ENCODE measurements at places on chromosomes 6 and 20.

DNA sequence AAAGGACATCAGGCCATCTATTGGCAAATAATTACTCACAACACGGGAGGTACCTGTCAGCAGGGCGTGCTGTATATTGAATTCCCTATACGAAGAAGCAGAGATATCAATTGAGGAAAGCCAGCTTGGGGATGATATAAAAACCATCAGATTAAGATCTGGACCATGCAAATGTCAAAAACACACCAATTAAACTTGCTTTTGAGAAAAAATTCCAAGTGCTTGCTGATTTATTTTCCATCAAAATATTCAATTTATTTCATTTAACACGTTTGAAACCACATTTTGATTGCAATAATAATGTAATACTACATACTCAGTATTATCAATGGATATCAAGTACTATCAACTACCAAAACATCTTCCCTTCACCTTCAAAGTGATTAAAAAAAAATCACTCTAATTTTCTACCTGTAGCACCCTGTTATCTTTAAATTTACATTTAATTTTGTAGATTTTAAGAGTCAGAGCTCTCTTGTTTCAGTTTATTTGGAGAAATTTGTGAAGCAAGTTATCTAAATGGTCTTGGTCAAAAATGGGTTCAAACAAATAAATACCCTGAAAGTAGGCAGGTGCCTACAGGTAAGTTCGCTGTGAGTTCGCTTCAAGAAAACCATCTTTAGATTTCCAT is 6.8 kb upstream of the TBX18 start:
- no peak for DNase-seq

DNA sequence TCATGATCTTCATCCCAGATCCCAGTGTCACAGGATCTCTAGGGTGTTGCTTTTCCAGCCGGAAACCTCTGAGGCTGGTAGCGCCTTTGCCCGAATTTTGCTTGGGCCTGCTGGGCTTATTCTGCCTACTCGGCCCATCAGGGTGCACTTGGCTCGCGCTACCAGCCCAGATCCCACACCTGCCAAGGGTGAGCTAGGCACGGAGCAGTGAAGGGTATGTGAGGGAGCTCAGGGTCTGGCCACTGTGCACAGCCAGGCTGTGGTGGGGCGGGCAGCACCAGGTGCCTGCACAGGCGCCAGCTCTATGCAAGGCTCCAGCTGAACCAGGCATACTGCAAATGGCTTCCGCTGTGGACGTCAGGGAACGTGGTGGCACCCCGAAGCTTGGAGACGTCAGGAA is 693.4 kb upstream of the FLRT3 start:
- no peak for DNase-seq

DNA sequence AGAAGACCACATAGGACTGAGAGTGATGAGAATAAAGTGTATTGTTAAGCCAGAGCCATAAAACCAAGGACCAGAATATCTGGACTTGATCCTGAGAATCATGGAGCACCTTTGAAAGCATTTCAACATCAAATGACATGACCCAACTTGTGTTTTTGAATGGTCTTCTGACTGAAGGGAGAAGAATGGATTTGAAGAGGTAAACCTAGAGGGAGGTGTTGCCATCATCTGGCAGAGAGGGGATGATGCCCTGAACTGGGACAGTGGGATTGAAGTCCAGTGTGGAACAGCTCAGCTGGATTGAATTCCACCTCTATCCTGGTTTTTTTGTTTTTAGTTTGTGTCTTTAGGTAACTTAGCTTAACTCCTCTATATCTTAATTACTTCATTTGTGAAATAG is 570.0 kb downstream of the TBC1D32 start:
- no peak for DNase-seq

- no peak for DNase-seq
These were observed 538.5 kb downstream of the BMP2 start for GRCh38 chr20:7305976-7306375.

DNA sequence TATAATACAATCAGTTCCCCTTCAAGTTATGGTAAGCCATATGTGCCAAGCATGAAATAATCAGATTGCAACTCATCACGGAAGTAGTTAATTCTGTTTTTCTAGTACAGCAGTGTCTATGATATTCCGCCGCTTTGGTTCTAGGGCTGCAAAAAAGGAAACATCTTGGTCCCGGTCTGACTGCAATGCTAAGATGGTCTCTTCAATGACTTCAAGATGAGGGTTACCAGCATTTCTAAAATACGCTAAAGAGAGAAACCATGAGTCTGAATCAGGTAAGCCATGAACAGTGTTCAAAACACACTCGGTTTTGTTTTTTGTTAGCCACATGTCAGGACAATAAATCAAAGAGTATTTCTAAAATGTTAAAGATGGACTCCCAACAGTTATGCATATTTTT is 3.2 kb upstream of the ANKRD60 start:
- no peak for DNase-seq

- DNase-seq = no peak
These were observed 2.1 kb downstream of the ZC3H12D start for GRCh38 chr6:149482545-149483333.

GRCh38 chr20:14295770-14296309 is 41.6 kb downstream of the FLRT3 start:
- no peak for DNase-seq

DNA sequence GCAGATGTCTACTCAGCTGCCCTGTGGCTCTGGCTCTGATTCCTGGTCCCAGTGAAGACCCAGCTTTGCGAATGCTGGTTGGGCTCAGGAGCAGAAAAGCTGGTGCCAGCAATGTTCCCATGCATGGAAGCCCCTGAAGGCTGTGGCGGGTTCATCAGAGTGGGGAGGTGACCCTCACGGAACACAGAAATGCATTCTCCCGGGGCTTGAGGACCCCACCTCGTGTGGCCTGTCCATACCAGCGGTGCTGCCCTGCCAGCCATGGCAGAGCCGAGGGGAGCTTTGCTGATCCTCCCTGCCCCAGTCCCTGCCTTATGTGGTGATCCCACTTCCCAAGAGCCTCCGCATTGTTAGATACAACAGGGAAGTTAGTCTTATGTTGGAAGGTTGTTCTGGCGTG is 157.7 kb upstream of the THBS2 start:
- no peak for DNase-seq

DNA sequence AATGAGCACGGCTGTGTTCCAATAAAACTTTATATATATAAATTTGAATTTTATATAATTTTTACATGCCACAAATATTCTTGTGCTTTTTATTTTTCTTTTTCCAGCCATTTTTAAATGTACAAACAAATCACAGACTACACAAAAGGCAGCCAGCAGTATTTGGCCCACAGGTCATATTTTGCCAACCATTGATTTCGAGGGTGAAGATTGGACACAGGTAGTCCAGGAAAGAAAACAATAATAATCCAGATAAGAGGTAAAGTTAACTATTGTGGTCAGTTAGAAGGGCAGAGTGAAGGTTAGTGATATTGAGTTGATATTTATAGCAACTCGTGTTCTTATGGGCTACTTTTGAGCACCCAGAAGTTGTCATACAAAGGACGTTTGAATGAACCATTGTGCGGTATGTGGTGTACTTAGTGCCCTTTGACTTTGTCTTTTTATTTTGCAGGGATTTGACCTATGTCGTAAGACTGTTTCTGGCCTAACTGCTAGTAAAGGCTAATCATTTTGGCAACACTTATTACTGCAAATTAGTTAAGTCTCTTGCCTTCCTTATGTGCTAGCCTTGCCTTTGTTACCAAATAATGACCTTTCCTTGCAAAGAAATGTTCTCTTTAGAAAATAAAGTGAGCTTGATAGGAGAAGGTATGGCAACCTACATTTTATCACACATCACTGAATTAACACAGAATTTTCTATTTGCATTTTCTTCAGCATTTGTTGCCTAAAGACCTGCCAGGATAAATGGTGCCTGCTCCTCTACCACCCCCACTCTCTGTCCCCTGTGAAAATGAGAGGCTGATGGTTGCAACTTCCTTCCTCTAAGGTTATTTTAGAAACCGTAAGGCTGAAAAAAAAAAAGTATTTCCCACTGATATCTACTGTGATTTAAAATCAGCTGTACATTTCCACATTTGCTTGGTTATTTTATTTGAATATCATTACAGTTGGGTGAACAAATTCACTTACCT is 493.9 kb upstream of the SOX4 start:
- DNase-seq = no peak

- DNase-seq = no peak
These were observed 306.6 kb upstream of the FKBP1C start for GRCh38 chr6:62904687-62905086.

DNA sequence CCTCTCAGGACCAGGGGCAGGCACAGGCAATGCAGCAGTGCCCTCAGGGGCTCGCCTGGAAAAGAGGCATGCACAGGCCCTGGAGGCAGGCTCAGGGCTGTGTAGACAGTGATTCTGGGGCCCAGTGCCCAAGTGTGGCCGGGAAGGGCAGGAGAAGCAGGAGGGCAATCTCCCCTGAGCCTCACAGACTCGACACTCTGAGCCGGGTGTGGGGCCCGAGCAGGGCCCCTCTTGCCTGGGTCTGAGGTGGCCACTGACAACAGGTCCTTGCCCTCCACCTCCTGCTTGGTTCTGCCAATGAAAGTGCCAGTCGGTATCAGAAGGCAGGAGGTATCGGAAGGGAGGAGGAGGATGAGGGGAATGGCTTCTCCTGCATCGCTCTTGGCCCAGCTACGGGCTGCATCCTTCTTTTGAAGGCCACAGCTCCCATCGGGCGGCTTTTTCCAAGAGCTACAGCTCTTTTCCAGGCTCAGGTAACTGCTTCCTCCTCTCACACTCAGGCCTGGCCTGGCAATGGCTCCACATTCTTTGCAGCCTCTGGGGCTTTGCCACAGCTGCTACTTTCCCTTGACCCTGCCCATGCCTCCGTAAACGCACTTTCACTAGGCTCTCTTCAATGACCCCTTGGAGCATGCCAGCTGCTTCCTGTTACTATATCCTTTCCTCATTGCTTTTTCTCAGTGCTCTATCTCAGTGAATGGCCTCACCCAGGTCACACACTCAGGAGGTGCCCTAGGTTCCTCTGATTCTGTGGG is 24.5 kb downstream of the GABRR2 start:
- no peak for DNase-seq

GRCh38 chr6:122712093-122712447 is 67.4 kb upstream of the FABP7 start:
- DNase-seq = no peak

DNA sequence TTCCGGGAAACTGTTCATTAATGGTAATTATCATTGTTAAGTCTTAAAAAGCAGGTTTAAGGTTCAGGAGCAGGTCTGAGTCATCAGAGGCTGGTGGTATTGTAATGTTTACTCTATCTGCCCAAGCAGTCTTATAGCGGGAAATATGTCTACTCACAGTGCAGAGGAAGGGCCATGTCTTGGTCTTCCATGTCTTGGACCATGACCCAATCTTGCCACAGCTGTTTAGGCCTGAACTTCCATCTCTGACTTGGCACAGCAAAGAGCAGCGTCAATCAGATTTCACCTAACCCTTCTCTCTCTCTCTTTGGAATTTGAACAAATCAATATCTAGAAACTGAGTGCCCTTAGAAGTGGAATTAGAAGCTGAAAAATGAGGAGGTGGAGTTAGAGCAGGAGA is 25.8 kb downstream of the SLC2A12 start:
- no peak for DNase-seq

DNA sequence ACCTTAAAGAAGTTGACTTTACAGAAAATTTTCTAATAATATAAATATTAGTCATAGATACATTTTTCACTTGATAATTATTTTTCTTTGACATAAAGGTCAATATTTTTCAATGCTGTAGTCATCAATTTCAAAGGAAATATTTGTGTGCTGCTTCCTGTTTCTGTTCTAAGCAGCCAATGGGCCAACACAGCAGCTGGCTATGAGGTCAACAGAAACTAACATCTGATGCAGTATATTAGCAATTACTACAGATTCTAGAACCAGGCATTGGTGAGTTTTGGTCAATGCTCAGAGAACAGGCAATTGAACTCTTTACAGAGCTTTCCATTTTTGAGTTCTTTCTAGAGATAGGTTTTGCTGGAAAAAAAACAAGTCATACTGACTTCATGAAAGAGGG is 669.6 kb upstream of the NRSN1 start:
- no peak for DNase-seq

- no peak for DNase-seq
These were observed 587.5 kb upstream of the ARID1B start for GRCh38 chr6:156189714-156190113.

DNA sequence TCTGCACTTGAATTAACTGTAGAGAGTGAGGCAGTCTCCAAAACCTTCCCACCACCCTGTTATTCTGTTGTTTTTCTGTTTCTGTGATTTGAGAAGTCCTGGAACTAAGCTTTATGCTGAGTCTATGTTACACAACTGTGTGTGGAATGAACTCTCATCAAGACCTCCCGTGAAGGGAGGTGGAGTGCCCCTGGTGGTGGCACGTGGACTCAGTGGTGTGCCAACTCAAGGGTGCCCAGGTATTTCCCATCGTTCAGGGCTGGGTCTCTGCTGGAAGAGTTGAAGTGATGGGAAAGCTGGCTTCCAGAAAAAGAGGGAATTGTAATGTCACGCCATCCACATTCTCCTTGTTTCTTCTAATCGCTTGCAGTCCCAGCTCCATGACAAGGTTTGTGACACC is 374.2 kb downstream of the SMOC2 start:
- no peak for DNase-seq

- DNase-seq = peak; percentile 75
These were observed 174.7 kb downstream of the OTOR start for GRCh38 chr20:16922834-16923233.

DNA sequence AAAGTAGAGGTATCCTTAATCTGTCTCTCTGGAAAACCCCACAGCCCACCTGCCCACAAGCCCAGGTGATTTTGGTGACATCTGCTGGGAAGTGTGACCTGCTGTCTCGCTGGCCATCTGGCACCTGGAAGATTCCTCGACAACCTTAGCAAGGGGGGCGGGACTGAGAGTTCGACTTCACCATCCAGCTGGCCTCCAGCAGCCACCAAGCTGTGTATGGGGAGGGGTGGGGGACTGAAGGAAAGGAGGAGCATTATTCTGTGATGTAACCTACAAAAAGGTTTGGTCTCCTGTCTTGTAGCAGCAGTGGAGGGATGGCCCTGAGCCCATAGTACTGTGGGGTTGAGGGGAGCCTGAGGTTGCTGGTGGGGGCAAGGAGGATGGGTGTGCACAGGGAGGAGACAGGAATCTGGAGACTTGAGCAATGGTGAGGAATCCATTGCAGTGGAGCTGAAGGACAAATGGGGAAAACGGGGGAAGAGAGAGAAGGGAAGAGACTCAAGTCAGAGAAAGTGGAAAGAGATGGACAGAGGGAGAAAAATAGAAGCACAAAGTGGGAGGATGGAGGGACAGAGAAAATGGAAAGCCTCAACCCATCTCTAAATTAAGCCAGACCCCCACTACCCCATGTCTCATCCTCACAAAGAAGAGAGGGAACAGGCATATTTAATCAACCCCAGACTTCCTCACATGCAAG is 4.0 kb downstream of the LY6G6F start:
- DNase-seq = no peak

DNA sequence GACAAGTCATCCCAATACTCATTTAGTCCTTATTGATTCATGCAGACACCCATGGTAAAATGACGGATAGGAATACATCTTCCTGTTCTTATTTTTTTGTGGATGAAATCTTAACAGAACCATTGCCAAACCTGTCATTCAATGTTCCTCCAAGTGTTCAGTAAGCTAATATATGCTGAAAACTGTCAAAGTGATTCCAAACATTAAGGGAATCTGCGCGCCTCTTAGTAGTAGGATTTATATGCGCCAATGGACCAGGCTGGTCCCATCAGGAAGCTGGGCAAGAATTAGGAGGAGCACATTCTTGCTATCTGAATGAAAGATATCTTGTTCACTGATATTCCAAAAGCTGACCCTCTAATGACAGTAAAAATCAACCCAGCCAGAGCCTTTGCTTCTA is 168.9 kb upstream of the STMND1 start:
- DNase-seq = no peak

GRCh38 chr6:159973951-159974350 is 5.1 kb downstream of the IGF2R start:
- DNase-seq = no peak
